ENCODE measurements at places on chromosomes 1 and 21.

- no peak overlapping the region for H3K27ac ChIP-seq
- no peaks in the 10 kb centered on the region for H3K27me3 ChIP-seq
- no peak overlapping the region for H3K4me3 ChIP-seq
- no peaks in the 10 kb centered on the region for H3K4me1 ChIP-seq
Observed at GRCh38 chr21:45123440-45123839, 49.1 kb downstream of the ADARB1 start.

- no peak overlapping the region for H3K27ac ChIP-seq
- no peaks in the 10 kb centered on the region for H3K27me3 ChIP-seq
- H3K4me1 ChIP-seq: no peaks in the 10 kb centered on the region
- H3K4me3 ChIP-seq: no peak overlapping the region
- no peak for DNase-seq
- H3K36me3 ChIP-seq: no peaks in the 10 kb centered on the region
Observed at GRCh38 chr1:100627936-100628335, 90.0 kb downstream of the GPR88 start.

DNA sequence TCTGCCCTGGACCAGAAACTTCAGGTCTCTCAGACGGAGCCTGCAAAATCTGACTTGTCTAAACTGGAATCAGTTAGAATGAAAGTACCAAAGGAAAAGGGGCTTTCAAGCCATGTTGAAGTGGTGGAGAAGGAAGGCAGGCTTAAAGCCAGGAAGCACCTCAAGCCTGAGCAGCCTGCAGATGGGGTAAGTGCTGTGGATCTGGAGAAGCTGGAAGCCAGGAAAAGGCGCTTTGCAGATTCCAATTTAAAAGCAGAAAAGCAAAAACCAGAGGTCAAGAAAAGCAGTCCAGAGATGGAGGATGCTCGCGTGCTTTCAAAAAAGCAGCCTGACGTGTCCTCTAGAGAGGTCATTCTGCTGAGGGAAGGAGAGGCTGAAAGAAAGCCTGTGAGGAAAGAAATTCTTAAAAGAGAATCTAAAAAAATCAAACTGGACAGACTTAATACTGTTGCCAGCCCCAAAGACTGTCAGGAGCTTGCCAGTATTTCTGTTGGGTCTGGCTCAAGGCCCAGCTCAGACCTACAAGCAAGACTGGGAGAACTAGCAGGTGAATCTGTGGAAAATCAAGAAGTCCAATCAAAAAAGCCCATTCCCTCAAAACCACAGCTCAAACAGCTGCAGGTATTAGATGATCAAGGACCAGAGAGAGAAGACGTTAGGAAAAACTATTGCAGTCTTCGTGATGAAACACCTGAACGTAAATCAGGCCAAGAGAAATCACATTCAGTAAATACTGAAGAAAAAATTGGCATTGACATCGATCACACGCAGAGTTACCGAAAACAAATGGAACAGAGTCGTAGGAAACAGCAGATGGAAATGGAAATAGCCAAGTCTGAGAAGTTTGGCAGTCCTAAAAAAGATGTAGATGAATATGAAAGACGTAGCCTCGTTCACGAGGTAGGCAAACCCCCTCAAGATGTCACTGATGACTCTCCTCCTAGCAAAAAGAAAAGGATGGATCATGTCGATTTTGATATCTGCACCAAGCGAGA lies 46.6 kb downstream of the ZBTB17 start:
- DNase-seq: no peak
- H3K4me1 ChIP-seq: no peaks in the 10 kb centered on the region
- no peak overlapping the region for H3K4me3 ChIP-seq
- no peaks in the 10 kb centered on the region for H3K27me3 ChIP-seq

DNA sequence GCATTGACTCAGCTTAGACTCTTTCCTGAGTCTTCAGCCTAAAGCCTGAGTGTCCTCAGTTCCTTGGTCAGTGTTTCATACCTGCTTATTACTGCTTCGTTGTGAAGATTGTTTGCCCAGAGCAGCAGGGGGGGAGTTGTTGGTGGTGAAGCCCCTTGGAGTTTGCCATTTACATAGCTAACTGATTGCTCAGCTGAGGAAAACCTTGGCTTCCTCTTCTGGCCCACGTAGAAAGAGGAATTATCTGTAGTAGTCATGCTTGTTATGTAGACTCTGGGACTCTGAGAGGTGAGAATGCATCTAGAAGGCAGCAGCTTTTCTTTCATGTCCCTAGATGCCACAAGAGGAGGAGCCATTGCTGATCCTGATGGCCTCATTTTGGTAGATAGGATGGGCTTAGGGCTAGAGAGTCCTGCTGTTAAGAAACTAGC lies 125.9 kb downstream of the MAST2 start:
- no peaks in the 10 kb centered on the region for H3K27me3 ChIP-seq
- peaks cover 23% of the 10 kb centered on the region for H3K4me1 ChIP-seq
- H3K36me3 ChIP-seq: no peaks in the 10 kb centered on the region
- DNase-seq: peak; percentile 88
- peak overlapping the region; percentile 43 for H3K4me3 ChIP-seq

- no peak overlapping the region for H3K4me3 ChIP-seq
- H3K36me3 ChIP-seq: no peaks in the 10 kb centered on the region
- H3K27me3 ChIP-seq: no peaks in the 10 kb centered on the region
- no peak overlapping the region for H3K27ac ChIP-seq
- DNase-seq: no peak
Observed at GRCh38 chr1:206575165-206575893, 36.9 kb downstream of the EIF2D start.

DNA sequence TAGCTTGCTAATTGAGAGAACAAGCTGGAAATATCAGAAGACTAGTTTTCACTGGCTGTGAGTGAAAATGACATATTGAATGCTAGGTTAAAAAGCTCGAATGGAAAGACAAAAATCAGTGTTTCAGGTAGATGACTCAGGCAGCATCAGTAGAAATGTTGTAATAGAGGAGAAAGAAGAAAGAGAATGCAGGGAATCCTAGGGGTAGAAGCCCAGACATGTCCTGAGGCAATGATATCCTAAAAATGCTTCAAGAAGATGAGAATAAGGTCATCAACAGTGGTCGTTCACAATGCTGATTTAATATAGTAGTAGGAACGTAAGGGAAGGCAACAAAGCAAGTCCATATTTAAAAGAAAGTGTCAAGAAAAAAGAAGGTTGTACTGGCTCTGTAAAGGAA lies 96.7 kb upstream of the HP1BP3 start:
- H3K27me3 ChIP-seq: no peaks in the 10 kb centered on the region
- H3K4me1 ChIP-seq: peaks cover 7% of the 10 kb centered on the region
- DNase-seq: no peak
- peak overlapping the region; percentile 0 for H3K4me3 ChIP-seq
- peaks cover 24% of the 10 kb centered on the region for H3K36me3 ChIP-seq

DNA sequence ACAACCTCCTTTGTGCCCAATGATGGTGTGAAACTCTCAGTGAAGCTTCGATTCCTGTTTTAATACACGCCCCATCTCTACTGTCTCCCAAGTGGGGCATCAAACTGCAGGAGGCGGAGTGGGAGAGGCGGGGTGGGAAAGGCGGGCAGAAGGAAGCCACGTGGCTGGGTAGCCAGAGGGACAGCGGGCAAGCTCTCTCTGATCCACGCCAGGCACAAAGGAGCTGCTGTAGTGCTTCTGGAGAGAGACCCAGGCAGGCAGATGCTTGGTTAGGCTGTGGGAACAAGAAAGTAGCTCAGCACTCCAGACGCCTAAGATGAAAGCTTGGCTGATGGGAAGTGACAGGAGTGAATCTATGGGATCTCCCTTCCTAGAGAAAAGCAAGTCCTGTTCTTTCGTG lies 25.7 kb downstream of the TRIM67 start:
- H3K4me1 ChIP-seq: peaks cover 16% of the 10 kb centered on the region
- no peaks in the 10 kb centered on the region for H3K36me3 ChIP-seq
- no peaks in the 10 kb centered on the region for H3K27me3 ChIP-seq
- peak; percentile 89 for DNase-seq
- H3K27ac ChIP-seq: no peak overlapping the region

GRCh38 chr1:38989979-38990378 lies 1.1 kb upstream of the AKIRIN1 start:
- DNase-seq: no peak
- H3K4me3 ChIP-seq: peak overlapping the region; percentile 81
- H3K27me3 ChIP-seq: no peaks in the 10 kb centered on the region
- H3K27ac ChIP-seq: no peak overlapping the region

GRCh38 chr1:203511513-203511912 lies 17.6 kb downstream of the OPTC start:
- peaks cover 3% of the 10 kb centered on the region for H3K27me3 ChIP-seq
- no peak overlapping the region for H3K27ac ChIP-seq
- peak; percentile 49 for DNase-seq
- peaks cover 20% of the 10 kb centered on the region for H3K4me1 ChIP-seq
- H3K36me3 ChIP-seq: no peaks in the 10 kb centered on the region
- no peak overlapping the region for H3K4me3 ChIP-seq

GRCh38 chr1:65011983-65012382 lies 45.6 kb upstream of the JAK1 start:
- H3K4me3 ChIP-seq: no peak overlapping the region
- H3K36me3 ChIP-seq: no peaks in the 10 kb centered on the region
- no peak for DNase-seq
- no peaks in the 10 kb centered on the region for H3K4me1 ChIP-seq

- DNase-seq: no peak
- H3K27ac ChIP-seq: no peak overlapping the region
- no peaks in the 10 kb centered on the region for H3K27me3 ChIP-seq
- no peaks in the 10 kb centered on the region for H3K4me1 ChIP-seq
- no peak overlapping the region for H3K4me3 ChIP-seq
Observed at GRCh38 chr1:200919386-200919785, 24.7 kb downstream of the INAVA start.

DNA sequence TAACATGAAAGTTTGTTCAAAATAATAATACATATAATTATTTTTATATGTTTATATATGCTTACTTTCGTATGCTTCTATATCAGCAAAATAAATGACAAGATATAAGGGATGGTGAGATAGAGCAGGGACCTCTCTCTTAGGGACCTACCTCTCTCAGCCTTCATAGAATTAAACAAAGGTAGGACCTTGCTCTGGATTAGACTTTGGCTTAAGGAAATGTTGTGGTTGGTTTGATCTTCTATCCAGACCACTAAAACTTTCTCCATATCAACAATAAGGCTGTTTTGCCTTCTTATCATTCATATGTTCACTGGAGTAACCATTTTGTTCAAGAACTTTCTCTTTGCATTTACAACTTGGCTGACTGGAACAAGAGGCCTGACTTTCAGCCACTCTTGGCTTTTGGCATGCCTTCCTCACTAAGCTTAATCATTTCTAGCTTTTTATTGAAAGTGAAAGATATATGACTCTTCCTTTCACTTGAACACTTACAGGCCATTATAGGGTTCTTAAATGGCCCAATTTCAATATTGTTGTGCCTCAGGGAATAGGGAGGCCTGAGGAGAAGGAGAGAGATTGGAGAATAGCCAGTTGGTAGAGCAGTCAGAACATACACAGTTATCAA lies 14.4 kb downstream of the FRRS1 start:
- no peak overlapping the region for H3K27ac ChIP-seq

DNA sequence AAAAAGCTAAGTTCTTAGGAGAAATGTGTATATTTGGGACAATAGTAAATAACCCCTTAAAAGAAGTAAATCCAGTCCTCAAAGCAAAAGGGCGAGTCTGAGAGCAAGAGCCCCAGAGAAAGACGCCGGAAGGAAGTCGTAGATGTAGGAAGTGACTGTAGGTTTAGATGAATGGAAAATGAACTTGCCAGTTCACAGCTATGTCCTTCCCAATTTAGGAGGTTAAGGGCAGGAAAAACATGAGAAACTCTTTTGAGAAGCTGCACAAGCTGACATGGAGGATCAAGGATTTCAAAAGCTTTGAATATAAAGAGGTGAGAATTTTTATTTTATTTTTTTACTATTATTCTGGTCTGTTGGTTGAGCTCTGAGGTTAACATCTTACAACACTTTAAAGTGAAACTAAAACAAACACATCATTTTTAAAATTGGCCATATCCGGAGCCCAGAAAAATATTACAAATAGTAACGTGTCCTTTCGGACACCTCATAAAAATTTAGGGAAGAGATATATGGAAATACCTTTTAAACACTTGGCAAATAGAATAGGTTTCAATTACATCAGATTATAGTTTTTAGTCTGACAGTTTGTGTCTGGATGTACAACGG lies 1178.6 kb downstream of the MRPL39 start:
- H3K36me3 ChIP-seq: no peaks in the 10 kb centered on the region
- DNase-seq: no peak
- H3K27ac ChIP-seq: no peak overlapping the region
- H3K4me3 ChIP-seq: no peak overlapping the region

GRCh38 chr21:27502801-27503200 lies 535.9 kb upstream of the ADAMTS5 start:
- no peak overlapping the region for H3K27ac ChIP-seq
- no peaks in the 10 kb centered on the region for H3K27me3 ChIP-seq
- H3K4me1 ChIP-seq: no peaks in the 10 kb centered on the region
- no peaks in the 10 kb centered on the region for H3K36me3 ChIP-seq

Data from endodermal cell (in vitro differentiated cells).